ENCODE measurements at places on chromosomes 4 and X. TPM values are rescaled to one million over a fixed set of nuclear protein-coding genes. Genes with fewer than 3 reads are reported as not detected.

DNA sequence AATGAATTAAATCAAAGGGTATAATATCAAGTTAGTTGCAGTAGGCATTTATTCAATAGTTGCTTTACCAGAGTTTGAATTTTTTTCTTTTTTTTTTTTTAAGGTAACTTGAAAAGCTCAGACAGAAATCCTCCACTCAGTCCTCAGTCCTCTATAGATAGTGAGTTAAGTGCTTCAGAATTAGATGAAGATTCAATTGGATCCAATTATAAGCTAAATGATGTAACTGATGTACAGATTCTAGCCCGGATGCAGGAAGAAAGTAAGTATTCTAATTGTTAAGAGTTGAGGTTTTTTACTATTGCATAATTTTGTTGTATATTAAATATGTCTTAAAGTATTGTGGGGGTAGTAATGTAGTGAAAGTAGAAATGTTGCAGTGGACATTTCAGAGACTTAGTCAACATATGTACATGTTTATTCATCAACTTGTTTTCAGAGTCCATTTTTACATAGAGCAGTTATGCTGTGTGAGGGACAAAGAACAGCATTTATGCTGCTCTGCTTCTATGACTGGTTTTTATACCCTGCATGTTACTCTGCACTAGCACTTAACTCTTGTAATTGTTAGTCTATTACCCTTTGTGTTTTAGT lies 38.4 kb downstream of the SLAIN2 start:
- DNase-seq: no peak

- DNase-seq: no peak
These were observed 33.8 kb downstream of the TSPAN5 start for GRCh38 chr4:98624642-98625041.

GRCh38 chr4:23881052-23881501 lies 8.8 kb downstream of the PPARGC1A start:
- DNase-seq: no peak

The NOCT gene
- total RNA-seq: 10.6 TPM

DNA sequence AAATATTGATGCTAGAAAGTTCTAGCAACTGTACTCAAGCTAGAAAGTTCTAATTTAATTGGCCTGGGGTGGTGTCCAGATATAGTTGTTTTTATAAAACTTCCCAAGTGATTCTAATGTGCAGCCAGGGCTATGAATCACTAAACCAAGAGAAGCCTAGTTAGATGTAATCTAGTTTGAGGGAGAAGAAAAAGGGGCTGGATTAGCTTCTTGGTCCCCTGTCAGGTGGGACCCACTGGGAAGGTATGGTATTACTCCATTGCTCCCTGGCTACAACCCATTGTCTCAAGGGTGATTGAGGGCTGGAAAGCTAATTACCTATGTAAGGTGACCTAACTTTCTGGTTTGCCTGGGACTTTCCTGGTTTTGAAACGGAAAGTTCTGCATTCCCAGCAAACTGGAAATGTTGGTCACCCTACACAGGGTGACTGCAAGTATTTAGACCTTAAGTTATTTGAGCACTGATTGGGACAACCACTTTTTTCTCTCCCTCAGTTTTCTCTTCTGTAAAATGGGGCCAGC lies 23.9 kb upstream of the MSN start:
- DNase-seq: no peak

The PNMA5 gene
- total RNA-seq: not detected

Data from right cardiac atrium (tissue), 5 donors.